Adrenal gland (tissue), 19 donors: ENCODE measurements at places on chromosomes 5 and 9. TPM values are rescaled to one million over a fixed set of nuclear protein-coding genes. Genes with fewer than 3 reads are reported as not detected.

The DMGDH gene
- 7.2 TPM for total RNA-seq

The GMCL2 gene
- not detected for total RNA-seq

The KIAA0825 gene
- 4.5 TPM for total RNA-seq

DNA sequence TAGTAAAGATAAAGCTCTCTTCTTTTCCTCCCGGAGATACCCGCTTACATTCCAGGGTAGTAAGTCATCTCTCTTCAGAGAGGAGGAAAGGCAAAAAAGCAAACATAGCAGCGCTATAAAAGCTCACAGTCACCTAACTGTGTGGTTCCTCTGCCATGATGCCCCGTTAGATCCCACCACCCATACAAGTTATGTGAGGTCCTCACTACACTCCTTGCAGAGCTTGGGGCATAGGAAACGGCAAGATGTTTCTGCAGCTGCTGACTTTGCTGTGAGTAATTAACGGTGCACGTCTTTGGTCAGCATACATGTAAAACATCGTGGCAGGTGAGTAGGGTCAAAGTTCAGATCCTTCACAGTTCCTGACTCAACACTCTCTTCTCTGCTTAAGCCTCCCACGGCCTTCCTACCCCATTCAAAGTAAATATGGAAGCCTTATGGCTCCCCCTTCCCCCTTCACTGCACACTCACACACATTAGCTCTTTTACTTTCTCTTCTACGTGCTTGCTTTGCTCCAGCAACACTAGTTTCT is 218.9 kb downstream of the DIRAS2 start:
- H3K27ac ChIP-seq, result no peak overlapping the region
- H3K4me1 ChIP-seq, result no peaks in the 10 kb centered on the region
- H3K36me3 ChIP-seq, result no peaks in the 10 kb centered on the region

GRCh38 chr5:472076-472655 is 29.2 kb downstream of the EXOC3 start:
- no peaks in the 10 kb centered on the region for H3K36me3 ChIP-seq
- no peak overlapping the region for H3K27ac ChIP-seq
- peaks cover 27% of the 10 kb centered on the region for H3K4me1 ChIP-seq
- H3K27me3 ChIP-seq, result peaks cover 12% of the 10 kb centered on the region
- no peak for DNase-seq

The SAPCD2 gene
- 1.5 TPM for total RNA-seq

The RNF208 gene
- total RNA-seq, result 1.6 TPM

GRCh38 chr5:173717959-173718358 is 101.5 kb upstream of the BOD1 start:
- H3K27ac ChIP-seq, result no peak overlapping the region
- no peak for DNase-seq
- peaks cover 20% of the 10 kb centered on the region for H3K4me1 ChIP-seq
- no peak overlapping the region for H3K4me3 ChIP-seq

- peaks cover 4% of the 10 kb centered on the region for H3K4me1 ChIP-seq
- no peaks in the 10 kb centered on the region for H3K27me3 ChIP-seq
- H3K36me3 ChIP-seq, result peaks cover 78% of the 10 kb centered on the region
- no peak overlapping the region for H3K27ac ChIP-seq
- H3K4me3 ChIP-seq, result no peak overlapping the region
These were observed 77.7 kb downstream of the NIPSNAP3B start for GRCh38 chr9:104841601-104842141.

DNA sequence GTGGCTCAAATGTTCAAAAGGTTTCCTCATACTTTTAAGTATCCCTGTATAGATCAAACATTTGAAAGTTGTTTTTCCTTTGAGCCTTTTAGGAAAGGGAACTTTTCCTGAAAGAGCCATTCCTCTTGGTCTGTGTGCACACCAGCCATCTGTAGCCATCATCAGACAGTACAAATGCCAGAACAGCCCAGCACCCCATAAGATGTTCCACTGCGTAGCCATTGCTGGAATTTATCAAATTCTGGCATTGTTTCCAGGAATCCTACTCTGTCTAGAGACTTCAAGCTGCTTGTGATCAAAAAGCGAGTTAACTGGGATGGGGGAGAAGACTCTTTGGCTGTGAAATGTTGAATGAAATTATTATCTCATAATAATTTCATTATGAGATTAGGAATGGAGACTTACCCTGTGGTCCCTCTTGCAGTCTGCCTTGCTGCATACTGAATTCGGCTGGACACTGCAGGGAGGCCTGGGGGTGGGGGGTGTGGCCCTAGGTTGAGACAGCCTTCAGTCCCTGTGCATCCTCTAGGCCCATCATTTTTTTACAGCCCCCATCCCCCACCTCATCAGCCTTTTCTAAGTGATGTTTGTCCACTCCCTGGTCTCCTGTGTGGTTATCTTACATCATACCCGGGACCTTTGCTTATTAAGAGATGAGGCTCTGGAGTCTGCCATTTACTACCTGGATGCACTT is 99.8 kb downstream of the RALGPS1 start:
- H3K27ac ChIP-seq, result no peak overlapping the region
- no peaks in the 10 kb centered on the region for H3K4me1 ChIP-seq
- no peak overlapping the region for H3K4me3 ChIP-seq
- DNase-seq, result no peak

The FGF18 gene
- total RNA-seq, result 0.32 TPM

DNA sequence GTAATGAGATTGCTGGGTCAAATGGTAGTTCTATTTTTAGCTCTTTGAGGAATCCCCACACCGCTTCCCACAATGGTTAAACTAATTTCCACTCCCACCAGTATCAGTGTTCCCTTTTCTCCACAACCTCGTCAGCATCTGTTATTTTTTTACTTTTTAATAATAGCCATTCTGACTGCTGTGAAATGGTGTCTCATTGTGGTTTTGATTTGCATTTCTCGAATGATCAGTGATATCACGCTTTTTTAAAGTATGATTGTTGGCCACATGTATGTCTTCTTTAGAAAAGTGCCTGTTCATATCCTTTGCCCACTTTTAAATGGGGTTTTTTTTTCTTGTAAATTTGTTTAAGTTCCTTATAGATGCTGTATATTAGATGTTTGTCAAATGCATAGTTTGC is 73.5 kb downstream of the MTAP start:
- H3K27me3 ChIP-seq, result no peaks in the 10 kb centered on the region
- no peak overlapping the region for H3K4me3 ChIP-seq
- no peaks in the 10 kb centered on the region for H3K4me1 ChIP-seq
- DNase-seq, result no peak
- H3K27ac ChIP-seq, result no peak overlapping the region
- H3K36me3 ChIP-seq, result no peaks in the 10 kb centered on the region

- no peak overlapping the region for H3K4me3 ChIP-seq
- H3K27me3 ChIP-seq, result no peaks in the 10 kb centered on the region
- no peaks in the 10 kb centered on the region for H3K4me1 ChIP-seq
These were observed 105.8 kb downstream of the EFNA5 start for GRCh38 chr5:107564931-107565372.

GRCh38 chr5:61332358-61332749 is 296 bp downstream of the ZSWIM6 start:
- H3K4me1 ChIP-seq, result peaks cover 28% of the 10 kb centered on the region
- peak; percentile 54 for DNase-seq
- no peak overlapping the region for H3K4me3 ChIP-seq
- H3K27me3 ChIP-seq, result no peaks in the 10 kb centered on the region
- no peaks in the 10 kb centered on the region for H3K36me3 ChIP-seq

DNA sequence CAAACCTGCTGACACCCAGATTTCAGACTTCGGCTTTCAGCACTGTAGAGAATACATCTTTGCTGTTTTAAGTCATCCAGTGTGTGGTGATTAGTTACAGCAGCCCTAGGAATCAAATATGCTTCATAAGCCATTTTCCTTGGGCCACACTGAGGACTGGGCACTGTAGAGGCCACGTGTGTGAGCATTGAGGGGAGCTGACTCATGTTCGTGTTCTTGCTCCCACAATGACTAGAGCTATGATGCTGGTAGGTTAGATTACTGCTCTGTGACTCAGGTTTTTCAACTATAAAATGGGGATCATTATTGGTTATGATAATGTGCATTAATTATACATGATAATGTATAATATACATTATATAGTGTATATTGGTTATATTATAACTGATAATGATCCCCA is 96.5 kb upstream of the PALM2AKAP2 start:
- no peaks in the 10 kb centered on the region for H3K36me3 ChIP-seq
- no peak overlapping the region for H3K27ac ChIP-seq
- peaks cover 9% of the 10 kb centered on the region for H3K27me3 ChIP-seq
- no peak overlapping the region for H3K4me3 ChIP-seq
- no peak for DNase-seq

The OR1L1 gene
- total RNA-seq, result not detected

DNA sequence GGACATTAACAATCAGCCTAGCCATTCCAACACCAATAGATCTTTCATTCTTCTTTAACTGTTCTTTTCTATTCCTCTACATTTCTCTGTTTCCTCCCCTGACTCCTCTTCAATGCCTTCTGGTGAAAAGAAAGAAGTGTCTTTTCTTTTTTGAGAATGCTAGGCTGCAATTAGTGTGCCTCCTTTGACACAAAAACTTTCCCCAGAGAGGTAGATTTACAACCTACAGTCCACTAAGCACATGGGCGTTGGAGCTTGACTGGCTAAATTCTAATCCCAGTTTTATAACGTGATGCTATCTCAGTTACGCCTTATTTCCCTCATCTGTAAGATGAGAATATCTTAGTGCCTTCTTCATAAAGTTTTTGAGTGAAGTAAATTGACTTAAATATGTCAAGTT is 16.9 kb upstream of the ANKRD55 start:
- no peaks in the 10 kb centered on the region for H3K4me1 ChIP-seq
- H3K36me3 ChIP-seq, result no peaks in the 10 kb centered on the region
- no peaks in the 10 kb centered on the region for H3K27me3 ChIP-seq
- H3K27ac ChIP-seq, result no peak overlapping the region

DNA sequence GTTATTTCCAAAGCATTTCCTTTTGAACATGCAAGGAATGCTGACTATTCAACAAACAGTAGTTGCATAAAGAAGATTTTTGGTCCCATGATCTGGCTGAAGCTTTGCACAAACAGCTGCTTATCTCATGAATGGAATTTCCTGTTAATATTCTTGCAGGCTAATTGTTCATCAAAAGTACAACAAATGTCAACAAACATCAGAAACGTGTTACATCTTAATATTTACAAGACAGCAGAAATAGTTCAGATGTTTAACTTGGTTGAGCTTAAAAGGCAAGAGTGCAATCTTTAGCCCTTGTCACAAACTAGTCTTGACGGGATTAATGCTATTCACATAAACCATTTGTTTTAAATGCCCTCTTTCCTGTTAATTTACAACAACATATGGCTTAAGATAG is 47.9 kb upstream of the BASP1 start:
- no peaks in the 10 kb centered on the region for H3K27me3 ChIP-seq
- H3K27ac ChIP-seq, result peak overlapping the region; percentile 68
- no peaks in the 10 kb centered on the region for H3K4me1 ChIP-seq
- DNase-seq, result no peak

The PCDHGB5 gene
- total RNA-seq, result 15.3 TPM

DNA sequence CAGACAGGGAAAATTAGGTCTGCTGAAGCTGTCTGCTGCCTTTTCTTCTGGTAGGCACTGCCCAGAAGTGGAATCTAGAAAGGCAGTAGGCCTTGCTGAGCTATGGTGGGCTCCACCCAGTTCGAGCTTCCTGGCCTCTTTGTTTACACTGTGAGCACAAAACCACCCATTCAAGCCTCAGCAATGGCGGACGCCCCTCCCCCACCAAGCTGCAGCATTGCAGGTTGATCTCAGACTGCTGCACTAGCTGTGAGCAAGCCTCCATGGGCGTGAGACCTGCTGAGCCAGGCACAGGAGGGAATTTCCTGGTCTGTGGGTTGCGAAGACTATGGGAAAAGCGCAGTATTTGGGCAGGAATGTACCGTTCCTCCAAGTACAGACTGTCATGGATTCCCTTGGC is 18.5 kb downstream of the AGTPBP1 start:
- no peak overlapping the region for H3K4me3 ChIP-seq
- no peak overlapping the region for H3K27ac ChIP-seq
- no peaks in the 10 kb centered on the region for H3K36me3 ChIP-seq
- H3K27me3 ChIP-seq, result no peaks in the 10 kb centered on the region
- no peaks in the 10 kb centered on the region for H3K4me1 ChIP-seq

DNA sequence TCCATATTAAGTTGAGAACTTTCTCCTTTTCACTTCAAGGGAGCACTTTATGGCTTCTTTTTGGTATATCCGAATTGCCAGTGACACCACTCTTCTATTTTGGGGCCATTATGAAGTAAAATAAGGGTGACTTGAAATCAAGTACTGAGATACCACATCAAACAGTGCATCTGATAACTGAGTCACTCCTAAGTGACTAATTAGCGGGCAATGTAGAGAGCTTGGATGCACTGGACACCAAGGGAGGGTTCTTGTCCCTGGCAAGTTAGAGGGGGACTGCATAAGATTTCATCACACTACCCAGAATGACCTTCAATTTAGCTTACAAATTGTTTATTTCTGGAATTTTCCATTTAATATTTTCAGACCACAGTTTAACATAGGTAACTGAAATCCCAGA is 813.9 kb upstream of the CDH10 start:
- H3K27ac ChIP-seq, result no peak overlapping the region
- H3K27me3 ChIP-seq, result no peaks in the 10 kb centered on the region
- no peak overlapping the region for H3K4me3 ChIP-seq
- no peaks in the 10 kb centered on the region for H3K4me1 ChIP-seq
- H3K36me3 ChIP-seq, result no peaks in the 10 kb centered on the region
- DNase-seq, result no peak

The SH3RF2 gene
- 1.8 TPM for total RNA-seq

The WDR38 gene
- total RNA-seq, result not detected

GRCh38 chr5:179158556-179158955 is 98.4 kb downstream of the ZNF354C start:
- H3K4me3 ChIP-seq, result no peak overlapping the region
- no peaks in the 10 kb centered on the region for H3K4me1 ChIP-seq
- H3K27me3 ChIP-seq, result no peaks in the 10 kb centered on the region
- DNase-seq, result no peak
- no peak overlapping the region for H3K27ac ChIP-seq
- no peaks in the 10 kb centered on the region for H3K36me3 ChIP-seq

DNA sequence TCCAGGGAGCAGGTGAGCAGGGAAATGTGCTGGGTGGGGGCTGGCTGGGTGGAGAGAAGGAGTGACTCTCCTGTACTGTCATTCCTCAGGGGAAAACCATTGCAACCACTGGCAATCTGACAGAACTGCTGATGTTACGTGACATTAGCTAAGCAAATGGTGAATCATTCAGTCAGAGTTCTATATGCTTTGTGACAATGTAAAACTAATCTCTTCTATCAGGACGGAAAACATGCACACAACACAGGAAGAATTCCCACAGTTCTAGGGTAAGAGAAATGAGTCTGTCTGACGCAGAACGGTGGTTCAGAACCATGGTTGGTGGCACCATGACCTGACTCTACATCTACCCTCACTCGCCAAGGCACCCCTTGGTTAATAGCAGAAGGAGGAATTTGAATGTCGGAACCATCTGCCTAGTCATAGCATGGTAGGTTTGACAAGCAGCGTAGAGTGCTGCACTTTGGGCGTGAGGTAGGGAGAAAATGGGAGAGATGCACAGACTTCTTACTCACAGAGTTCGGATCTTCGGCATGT is 243.6 kb upstream of the PANK3 start:
- DNase-seq, result no peak
- H3K27ac ChIP-seq, result no peak overlapping the region
- H3K4me1 ChIP-seq, result peaks cover 4% of the 10 kb centered on the region
- H3K4me3 ChIP-seq, result no peak overlapping the region
- H3K27me3 ChIP-seq, result no peaks in the 10 kb centered on the region
- H3K36me3 ChIP-seq, result no peaks in the 10 kb centered on the region

The PRRC2B gene
- 148 TPM for total RNA-seq

The SPATA31A3 gene
- total RNA-seq, result not detected
